ENCODE measurements at places on chromosomes 4 and X.

GRCh38 chr4:1492651-1493539, 86.7 kb upstream of the NKX1-1 start:
- no peak overlapping the region for H3K27ac ChIP-seq
- no peaks in the 10 kb centered on the region for H3K36me3 ChIP-seq
- no peak for DNase-seq
- H3K4me1 ChIP-seq = no peaks in the 10 kb centered on the region

- H3K36me3 ChIP-seq = no peaks in the 10 kb centered on the region
- H3K4me1 ChIP-seq = no peaks in the 10 kb centered on the region
- H3K27me3 ChIP-seq = no peaks in the 10 kb centered on the region
- no peak for DNase-seq
Observed at GRCh38 chrX:111047575-111047974, 48.4 kb upstream of the PAK3 start.

DNA sequence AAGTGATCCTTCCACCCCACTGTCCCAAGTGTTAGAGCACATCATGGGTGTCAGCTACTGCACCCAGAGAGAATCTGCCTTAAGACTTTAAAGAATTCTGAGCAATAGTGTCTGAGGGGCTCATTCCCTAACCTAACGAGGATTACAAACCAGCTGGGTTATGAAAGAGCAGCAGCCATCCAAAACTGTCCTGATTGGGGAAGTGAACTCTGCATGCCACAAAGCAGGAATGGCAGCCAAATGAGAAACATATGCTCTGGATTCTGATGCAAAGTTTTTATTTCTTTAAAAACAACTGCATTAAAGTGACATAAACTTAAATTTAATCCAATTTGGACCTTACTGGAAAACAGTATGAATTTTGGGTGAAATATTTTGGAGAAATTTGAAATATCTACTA, 103.2 kb downstream of the ANXA3 start:
- H3K36me3 ChIP-seq = no peaks in the 10 kb centered on the region
- no peak overlapping the region for H3K27ac ChIP-seq
- no peak overlapping the region for H3K4me3 ChIP-seq
- H3K27me3 ChIP-seq = no peaks in the 10 kb centered on the region

DNA sequence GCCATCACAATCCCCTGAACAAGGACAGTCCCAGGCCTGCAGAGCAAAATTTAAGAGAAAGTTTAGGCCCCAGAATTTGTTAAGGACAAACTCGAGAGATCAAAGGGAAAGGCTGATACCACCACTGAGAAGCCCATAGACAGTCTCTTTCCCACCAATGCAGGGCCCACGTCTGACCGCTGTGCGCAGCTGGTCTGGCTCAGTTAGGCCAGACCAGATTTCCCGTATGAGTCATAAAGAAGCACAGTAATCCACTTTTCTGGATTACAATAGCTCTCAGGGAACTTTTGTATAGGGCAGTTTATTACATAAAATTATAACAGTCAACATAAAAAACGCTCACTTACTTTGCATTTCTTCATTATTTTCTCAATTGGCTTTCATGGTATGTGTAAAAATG, 259.5 kb downstream of the RCHY1 start:
- DNase-seq = no peak
- no peak overlapping the region for H3K4me3 ChIP-seq
- peaks cover 3% of the 10 kb centered on the region for H3K27me3 ChIP-seq
- H3K36me3 ChIP-seq = no peaks in the 10 kb centered on the region
- no peak overlapping the region for H3K27ac ChIP-seq
- peaks cover 22% of the 10 kb centered on the region for H3K4me1 ChIP-seq

- H3K4me1 ChIP-seq = no peaks in the 10 kb centered on the region
- no peaks in the 10 kb centered on the region for H3K36me3 ChIP-seq
Observed at GRCh38 chr4:166363198-166363597, 490.2 kb downstream of the TLL1 start.

- peak; percentile 59 for DNase-seq
- no peaks in the 10 kb centered on the region for H3K36me3 ChIP-seq
- H3K27me3 ChIP-seq = no peaks in the 10 kb centered on the region
- H3K4me1 ChIP-seq = peaks cover 16% of the 10 kb centered on the region
Observed at GRCh38 chr4:159052315-159052714, 50.6 kb upstream of the RAPGEF2 start.
